ENCODE measurements at places on chromosomes 6 and 20.

- H3K27me3 ChIP-seq: no peaks in the 10 kb centered on the region
- H3K4me3 ChIP-seq: no peak overlapping the region
- H3K36me3 ChIP-seq: no peaks in the 10 kb centered on the region
- peaks cover 89% of the 10 kb centered on the region for H3K4me1 ChIP-seq
- H3K27ac ChIP-seq: peak overlapping the region; percentile 68
Observed at GRCh38 chr20:36854348-36855240, 21.3 kb upstream of the TLDC2 start.

- DNase-seq: no peak
- H3K36me3 ChIP-seq: peaks cover 43% of the 10 kb centered on the region
- no peak overlapping the region for H3K4me3 ChIP-seq
- no peaks in the 10 kb centered on the region for H3K27me3 ChIP-seq
- peaks cover 6% of the 10 kb centered on the region for H3K4me1 ChIP-seq
- H3K27ac ChIP-seq: no peak overlapping the region
Observed at GRCh38 chr6:36487698-36488097, 44.9 kb downstream of the KCTD20 start.

GRCh38 chr6:42781546-42781795 lies 381 bp upstream of the BICRAL start:
- no peaks in the 10 kb centered on the region for H3K27me3 ChIP-seq
- no peaks in the 10 kb centered on the region for H3K36me3 ChIP-seq
- no peak for DNase-seq
- peak overlapping the region; percentile 100 for H3K27ac ChIP-seq

DNA sequence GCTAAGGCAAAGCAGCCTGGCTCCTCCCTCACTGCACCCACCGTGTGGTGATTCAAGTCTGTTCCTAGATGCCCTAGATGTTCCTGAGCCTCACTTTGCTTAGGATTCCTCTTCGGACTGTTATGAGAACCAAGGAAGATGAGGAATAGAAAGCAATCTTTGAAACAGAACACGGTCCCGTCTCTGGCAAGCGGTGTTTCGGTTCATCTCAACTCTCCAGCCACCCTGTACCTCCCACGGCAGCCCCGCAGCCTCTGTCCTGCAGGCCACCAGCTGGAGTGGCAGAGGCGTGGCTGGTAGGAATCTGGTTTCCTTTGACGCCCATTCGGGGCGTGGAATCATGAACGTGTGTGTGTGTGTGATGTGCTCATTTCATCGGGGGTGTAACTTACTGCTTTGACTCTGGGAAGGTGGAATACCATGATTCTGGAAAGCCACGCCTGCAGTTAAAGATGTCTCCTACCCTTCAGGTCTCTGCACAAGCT lies 21.3 kb downstream of the PDE10A start:
- H3K36me3 ChIP-seq: no peaks in the 10 kb centered on the region
- no peaks in the 10 kb centered on the region for H3K4me1 ChIP-seq
- H3K27ac ChIP-seq: no peak overlapping the region
- H3K27me3 ChIP-seq: no peaks in the 10 kb centered on the region

DNA sequence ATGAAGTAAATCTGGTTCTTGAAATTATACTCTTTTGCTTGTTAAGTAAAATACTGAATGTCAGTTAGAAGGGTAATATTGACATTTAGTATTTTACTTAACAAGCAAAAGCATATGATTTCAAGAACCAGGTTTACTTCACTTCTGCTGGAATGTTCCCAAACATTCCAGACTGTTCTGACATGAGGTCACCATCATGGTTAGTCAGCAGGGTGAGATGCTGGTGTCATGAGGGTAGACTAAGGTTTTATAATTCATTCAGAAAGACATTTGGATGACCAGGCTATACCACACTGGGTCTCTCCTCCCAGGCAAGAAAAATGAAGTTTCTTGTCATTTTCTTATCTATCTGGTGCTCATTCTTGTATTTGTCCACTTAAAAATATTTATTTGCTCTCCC lies 414.4 kb upstream of the MMS22L start:
- no peaks in the 10 kb centered on the region for H3K36me3 ChIP-seq
- no peak overlapping the region for H3K4me3 ChIP-seq
- no peaks in the 10 kb centered on the region for H3K4me1 ChIP-seq
- no peak overlapping the region for H3K27ac ChIP-seq
- no peak for DNase-seq

GRCh38 chr6:155943635-155944034 lies 488.0 kb upstream of the NOX3 start:
- no peak overlapping the region for H3K4me3 ChIP-seq
- no peak for DNase-seq
- no peak overlapping the region for H3K27ac ChIP-seq
- no peaks in the 10 kb centered on the region for H3K27me3 ChIP-seq
- no peaks in the 10 kb centered on the region for H3K4me1 ChIP-seq

DNA sequence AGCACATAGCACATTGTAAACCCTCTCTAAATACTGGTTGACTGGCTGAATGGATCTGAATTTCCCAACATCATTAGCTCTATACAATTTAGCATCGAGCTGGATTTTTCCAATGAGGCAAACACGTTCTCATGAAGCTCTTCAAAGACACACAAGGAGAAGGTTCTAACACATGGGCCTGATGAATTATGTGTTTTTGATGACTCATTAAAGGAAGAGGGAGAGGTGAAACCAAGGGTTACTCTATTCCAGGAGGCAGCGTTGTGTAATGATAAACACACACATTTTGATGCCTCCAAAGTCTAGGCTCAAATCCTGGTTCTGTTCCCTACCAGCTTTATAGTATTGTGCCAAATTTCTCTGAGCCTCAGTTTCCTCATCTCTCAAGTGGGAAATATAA lies 84.3 kb downstream of the PFDN4 start:
- H3K4me1 ChIP-seq: no peaks in the 10 kb centered on the region
- no peak for DNase-seq
- no peak overlapping the region for H3K4me3 ChIP-seq
- no peaks in the 10 kb centered on the region for H3K36me3 ChIP-seq
- H3K27me3 ChIP-seq: no peaks in the 10 kb centered on the region
- H3K27ac ChIP-seq: no peak overlapping the region

DNA sequence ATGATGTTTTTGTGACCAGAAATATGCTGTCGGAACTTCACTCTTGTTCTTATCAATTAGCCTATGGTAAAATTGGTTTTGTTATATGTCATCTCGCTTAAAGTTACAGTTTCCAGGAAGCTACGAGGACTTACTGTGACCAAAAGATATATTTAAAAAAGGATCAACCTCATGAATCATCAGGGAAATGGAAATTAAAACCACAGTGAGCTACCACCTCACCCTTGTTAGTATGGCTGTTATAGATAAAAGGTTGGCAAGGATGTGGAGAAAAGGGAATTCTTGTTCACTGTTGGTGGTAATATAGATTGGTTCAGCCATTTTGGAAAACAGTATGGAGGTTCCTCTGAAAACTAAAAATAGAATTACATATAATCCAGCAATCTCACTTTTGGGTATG lies 14.3 kb upstream of the INSM1 start:
- no peaks in the 10 kb centered on the region for H3K27me3 ChIP-seq
- no peak for DNase-seq
- no peak overlapping the region for H3K4me3 ChIP-seq
- H3K4me1 ChIP-seq: no peaks in the 10 kb centered on the region
- no peaks in the 10 kb centered on the region for H3K36me3 ChIP-seq

DNA sequence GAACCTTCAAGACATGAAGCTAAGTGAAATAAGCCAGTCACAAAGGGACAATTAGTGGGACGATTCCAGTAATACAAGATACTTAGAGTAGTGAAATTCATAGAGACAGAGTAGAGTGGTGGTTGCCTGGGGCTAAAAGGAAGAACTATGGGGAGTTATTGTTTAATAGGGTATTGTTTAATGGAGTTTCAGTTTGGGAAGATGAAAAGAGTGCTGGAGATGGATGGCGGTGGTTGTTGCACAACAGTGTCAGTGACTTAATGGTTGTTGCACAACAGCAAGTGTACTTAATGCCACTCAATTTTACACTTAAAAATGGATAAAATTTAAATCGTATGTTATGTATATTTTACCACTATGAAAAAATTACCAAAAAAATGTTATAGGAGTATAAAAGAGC lies 209.7 kb upstream of the TENT5A start:
- H3K27me3 ChIP-seq: no peaks in the 10 kb centered on the region
- no peaks in the 10 kb centered on the region for H3K36me3 ChIP-seq
- no peaks in the 10 kb centered on the region for H3K4me1 ChIP-seq
- no peak for DNase-seq
- H3K27ac ChIP-seq: no peak overlapping the region
- H3K4me3 ChIP-seq: no peak overlapping the region

- no peaks in the 10 kb centered on the region for H3K27me3 ChIP-seq
- H3K36me3 ChIP-seq: no peaks in the 10 kb centered on the region
- DNase-seq: no peak
- H3K27ac ChIP-seq: no peak overlapping the region
- H3K4me3 ChIP-seq: no peak overlapping the region
Observed at GRCh38 chr6:124482071-124482491, 480.2 kb upstream of the RNF217 start.

DNA sequence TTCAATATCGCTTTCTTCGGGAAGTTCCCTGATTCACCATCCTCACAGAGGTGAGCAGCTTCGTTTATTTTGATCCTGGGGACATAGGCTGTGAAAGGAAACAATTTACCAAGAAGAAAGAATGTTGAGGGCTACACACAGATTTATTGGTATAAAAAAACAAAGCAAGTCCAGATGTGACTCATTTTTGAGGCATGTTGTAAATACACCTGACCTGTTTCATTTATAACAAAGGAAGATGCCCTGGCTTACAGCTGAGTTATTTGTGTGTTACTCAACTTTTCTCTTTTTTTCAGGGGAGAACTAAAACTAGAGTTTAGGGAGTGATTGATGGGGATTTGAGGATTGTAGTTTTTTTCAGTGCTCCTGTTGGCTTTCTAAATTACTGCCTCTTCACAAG lies 489.5 kb downstream of the CBLN4 start:
- no peak overlapping the region for H3K4me3 ChIP-seq
- no peak for DNase-seq
- no peak overlapping the region for H3K27ac ChIP-seq
- no peaks in the 10 kb centered on the region for H3K4me1 ChIP-seq
- no peaks in the 10 kb centered on the region for H3K27me3 ChIP-seq

DNA sequence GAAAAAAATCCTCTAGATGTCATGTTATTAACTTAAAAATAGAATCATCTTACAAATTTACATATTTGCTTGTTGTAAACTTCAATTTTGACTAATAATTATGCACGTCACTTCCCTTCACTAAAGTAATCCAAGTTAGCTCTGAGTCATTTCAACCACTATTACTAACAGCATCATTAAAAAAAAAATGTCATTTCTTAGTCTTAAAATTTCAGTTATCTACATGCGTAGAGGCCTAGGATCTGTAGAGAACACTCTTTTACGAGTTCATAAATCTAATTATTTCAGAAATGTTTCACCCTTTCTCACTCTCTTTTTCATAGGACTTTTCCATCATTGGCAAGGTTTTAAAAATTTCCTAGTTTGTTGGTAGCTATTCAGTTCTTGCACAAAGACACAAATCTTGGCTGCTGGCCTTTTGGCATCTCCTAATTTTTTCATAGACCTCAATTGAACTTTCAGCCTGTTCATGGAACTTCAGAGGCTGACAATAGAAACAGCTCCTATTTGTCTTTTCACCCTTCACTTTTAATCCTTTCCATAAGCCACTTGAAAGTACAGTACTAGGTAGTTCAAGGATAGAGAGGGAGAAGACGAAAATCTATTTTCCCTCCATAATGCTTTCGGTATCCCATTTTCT lies 61.5 kb downstream of the OGFRL1 start:
- H3K36me3 ChIP-seq: no peaks in the 10 kb centered on the region
- H3K4me1 ChIP-seq: peaks cover 24% of the 10 kb centered on the region
- no peak for DNase-seq
- no peak overlapping the region for H3K4me3 ChIP-seq

- no peak for DNase-seq
- no peaks in the 10 kb centered on the region for H3K36me3 ChIP-seq
- H3K27ac ChIP-seq: no peak overlapping the region
- H3K4me1 ChIP-seq: no peaks in the 10 kb centered on the region
- H3K4me3 ChIP-seq: no peak overlapping the region
Observed at GRCh38 chr20:39144757-39145156, 182.6 kb downstream of the DHX35 start.

- no peaks in the 10 kb centered on the region for H3K36me3 ChIP-seq
- DNase-seq: no peak
- no peak overlapping the region for H3K4me3 ChIP-seq
- H3K4me1 ChIP-seq: peaks cover 21% of the 10 kb centered on the region
Observed at GRCh38 chr6:250676-251075, 41.6 kb upstream of the DUSP22 start.

DNA sequence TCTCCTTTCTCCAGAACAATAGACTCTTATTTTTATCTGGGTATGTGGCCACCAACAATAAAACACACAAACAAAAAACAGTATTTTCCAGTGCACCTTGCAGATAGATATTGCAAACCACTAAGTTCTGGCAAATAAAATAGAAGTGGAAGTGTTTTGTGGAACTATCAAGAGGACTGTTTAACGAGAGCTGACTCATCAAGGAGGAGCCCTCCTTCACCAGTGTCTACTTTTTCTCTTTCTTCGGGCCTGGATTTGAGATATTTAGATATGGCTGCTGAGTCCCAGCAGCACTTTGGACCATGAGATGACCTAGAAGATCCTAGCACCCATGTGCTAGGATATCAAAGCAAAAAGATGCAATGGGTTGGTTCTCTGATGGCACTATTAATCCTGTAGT lies 154.7 kb downstream of the AIG1 start:
- no peak overlapping the region for H3K27ac ChIP-seq
- H3K27me3 ChIP-seq: no peaks in the 10 kb centered on the region
- DNase-seq: no peak
- no peaks in the 10 kb centered on the region for H3K36me3 ChIP-seq
- no peaks in the 10 kb centered on the region for H3K4me1 ChIP-seq

GRCh38 chr6:108383981-108384380 lies 89.1 kb downstream of the AFG1L start:
- no peaks in the 10 kb centered on the region for H3K27me3 ChIP-seq
- no peaks in the 10 kb centered on the region for H3K4me1 ChIP-seq
- peaks cover 16% of the 10 kb centered on the region for H3K36me3 ChIP-seq
- no peak for DNase-seq
- H3K4me3 ChIP-seq: no peak overlapping the region
- H3K27ac ChIP-seq: no peak overlapping the region

DNA sequence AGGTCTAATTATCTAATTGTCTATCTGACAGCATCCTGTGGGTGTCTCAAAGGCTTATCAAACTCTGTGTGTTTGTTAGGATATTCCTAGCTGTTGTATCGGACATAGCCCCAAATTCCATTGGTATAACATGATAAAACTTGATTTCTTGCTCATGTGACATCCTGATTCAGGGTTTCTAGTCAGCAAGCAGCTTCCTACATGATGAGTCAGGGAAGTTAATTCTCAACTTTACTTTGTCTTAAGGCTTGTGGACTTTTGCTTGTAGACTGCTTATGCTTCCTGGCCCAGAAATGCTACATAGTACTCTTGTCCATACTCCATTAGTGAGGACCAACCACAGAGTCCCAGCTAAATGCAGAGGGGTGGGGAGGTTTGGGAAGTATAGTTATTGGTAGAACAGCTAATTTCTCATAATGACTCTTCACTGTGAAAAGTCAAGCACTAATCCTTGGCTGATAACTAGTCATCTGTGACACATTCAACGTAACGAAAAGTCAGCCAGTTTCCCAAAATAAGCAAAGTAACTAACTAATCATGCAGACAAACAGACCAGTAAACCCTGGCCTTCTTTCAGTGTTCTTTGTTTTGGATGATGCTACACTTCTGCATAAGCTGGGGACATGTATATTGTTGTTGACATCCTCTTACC lies 25.8 kb downstream of the NKAIN2 start:
- H3K27me3 ChIP-seq: no peaks in the 10 kb centered on the region
- DNase-seq: no peak
- H3K27ac ChIP-seq: no peak overlapping the region
- H3K4me3 ChIP-seq: no peak overlapping the region

Data from spleen (tissue), 13 donors.